ENCODE measurements at places on chromosomes 13 and 19. TPM values are rescaled to one million over a fixed set of nuclear protein-coding genes. Genes with fewer than 3 reads are reported as not detected.

Gene CGB1
- total RNA-seq: not detected

Gene PNMA8A
- total RNA-seq: 1.7 TPM

Gene IRS2
- total RNA-seq: 1.0 TPM

GRCh38 chr13:101415358-101416174, 742 bp downstream of the NALCN start:
- DNase-seq: no peak

DNA sequence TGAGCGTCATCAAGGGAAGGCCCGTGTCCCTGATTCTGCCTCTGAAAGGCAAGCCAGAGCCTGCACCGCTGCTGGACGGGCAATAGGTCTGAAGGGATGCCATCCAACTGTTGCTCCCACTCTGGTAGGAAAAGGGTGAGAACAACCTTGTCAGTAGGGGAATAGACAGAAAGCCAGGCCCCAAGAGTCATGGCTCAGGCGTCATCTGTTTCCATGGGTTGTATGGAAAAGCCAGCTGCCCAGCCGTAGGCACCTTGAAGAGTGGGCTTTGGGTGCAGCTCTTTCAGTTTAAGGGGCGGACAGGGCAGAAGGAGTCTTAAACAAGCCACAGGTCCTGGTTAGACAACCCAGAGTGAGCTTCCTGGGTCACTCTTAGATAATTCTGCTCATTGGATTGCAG, 66.5 kb downstream of the RNF6 start:
- DNase-seq: no peak

Gene CGB5
- not detected for total RNA-seq

Gene LRP3
- 12.0 TPM for total RNA-seq

DNA sequence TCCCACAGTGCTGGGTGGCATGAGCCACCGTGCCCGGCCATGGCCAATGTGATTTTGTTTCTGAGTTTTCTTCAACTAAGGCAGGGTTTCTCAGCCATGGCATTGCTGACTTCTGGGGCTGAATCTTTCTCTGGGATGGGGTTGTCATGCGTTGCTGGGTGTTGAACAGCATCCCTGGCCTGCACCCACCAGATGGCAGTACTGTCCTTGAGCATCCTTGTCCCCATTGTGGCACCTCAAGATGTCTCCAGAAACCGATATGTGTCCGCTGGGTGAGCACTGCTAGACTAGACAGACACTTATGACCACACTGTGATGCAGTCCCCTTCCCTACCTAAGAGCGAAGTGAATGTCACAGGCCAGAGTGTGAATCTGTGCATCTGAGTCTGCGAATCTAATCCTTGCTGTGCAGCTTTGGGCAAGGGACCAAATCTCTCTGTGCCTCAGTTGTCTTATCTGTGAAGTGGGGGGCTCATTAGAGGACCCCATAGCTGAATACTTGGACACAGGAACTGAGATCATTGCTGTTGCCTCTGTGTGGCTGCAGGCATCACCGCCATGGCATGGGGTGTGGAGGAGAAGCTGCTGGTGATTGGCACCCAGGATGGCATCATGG, 50.3 kb upstream of the SIN3B start:
- peak; percentile 20 for DNase-seq
